ENCODE measurements at places on chromosomes 5 and 9.
A peak's percentile ranks its signal among the peaks of the same experiment; 100 is the strongest.

DNA sequence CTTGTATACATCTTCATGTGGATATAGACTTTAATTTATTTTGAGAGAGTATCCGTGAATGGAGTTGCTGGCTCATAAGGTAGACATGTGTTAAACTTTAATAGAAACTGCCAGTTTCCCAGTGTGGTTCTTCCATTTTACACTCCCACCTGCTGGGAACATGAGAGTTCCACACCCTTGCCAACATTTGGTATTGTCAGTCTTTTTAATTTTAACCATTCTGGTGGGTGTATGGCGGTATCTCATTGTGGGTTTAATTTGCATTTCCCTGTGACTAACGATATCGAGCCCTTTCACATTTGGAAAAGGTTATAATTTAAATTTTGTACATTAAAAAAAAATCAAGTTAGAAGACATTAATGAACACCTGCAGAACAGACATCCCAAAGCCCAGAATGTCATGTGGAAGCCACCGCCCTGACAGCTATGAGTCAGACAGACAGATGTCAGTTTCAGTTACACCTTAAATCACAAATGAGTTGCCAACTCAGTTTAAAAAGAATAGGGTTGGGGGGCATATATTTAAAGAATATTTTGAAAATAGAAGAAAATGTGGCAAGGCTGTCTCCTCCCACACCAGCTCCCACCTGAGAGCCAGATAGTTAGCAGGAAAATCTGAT, 36.9 kb downstream of the ANKRD33B start:
- DNase-seq = peak; percentile 50

GRCh38 chr9:131111854-131112311, 13.5 kb upstream of the NUP214 start:
- DNase-seq = no peak

- DNase-seq = no peak
These were observed 227.7 kb downstream of the RFK start for GRCh38 chr9:76166526-76166925.

GRCh38 chr9:77677397-77677796, 29.3 kb upstream of the GNA14 start:
- no peak for DNase-seq

- no peak for DNase-seq
These were observed 107.8 kb upstream of the NEK6 start for GRCh38 chr9:124149992-124150391.

DNA sequence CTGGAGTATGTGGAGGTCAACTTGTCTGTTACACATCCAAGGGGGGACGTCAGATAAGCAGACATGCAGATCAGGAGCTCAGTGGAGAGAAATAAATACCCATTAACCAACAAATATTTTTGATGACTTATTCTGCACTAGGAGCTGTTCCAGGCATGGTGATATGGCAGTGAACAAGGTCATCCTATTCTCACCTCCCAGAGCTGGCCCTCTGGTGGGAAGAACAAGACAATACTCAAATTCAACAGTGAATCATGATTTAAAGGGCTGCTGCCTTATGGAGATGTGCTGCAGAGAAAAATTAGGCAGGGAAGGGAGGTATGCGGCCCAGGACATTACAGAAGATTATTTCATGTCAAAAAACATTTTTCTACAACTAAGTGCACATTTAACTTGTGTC, 36.5 kb downstream of the SYK start:
- DNase-seq = no peak

GRCh38 chr5:131280417-131280816, 16.6 kb downstream of the CDC42SE2 start:
- no peak for DNase-seq

DNA sequence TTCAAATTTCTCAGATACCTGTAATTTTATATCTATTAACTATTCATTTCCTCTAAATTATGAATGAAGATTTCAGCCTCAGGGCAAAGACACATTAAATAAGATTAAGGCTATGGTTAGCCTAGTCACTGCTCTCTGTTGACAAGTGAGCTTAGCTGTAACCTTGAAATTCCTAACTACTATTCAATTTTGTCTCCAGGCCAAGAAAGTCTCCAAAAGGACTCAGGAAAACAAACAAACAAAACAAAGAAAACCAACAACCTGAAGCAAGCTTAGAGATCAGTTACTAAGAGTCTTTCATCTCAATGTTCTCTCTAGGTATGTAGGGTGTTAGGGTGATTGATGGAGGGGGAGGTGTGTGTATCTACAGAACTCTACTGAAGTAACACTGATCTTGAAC, 9.6 kb upstream of the CTNNAL1 start:
- no peak for DNase-seq

- no peak for DNase-seq
These were observed 57.7 kb downstream of the SMARCA2 start for GRCh38 chr9:2072752-2073405.

DNA sequence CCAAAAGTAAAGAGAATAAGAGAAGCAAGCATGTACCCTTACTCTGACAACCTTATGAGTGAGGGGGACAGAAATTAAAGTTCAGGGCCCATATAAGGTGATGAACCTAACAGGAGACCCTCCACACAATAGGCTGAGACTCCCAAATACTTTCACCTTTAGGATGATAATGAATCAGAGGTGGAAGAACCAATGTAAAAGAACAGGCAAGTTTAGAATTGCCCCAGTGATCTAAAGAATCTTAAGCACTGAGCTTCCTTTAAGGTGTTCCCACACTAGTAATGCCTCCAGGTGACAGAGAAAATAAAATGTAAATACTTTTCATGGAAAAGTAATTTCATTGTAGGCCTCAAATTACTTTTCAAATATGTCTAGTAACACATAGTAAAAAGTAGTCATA, 8.2 kb upstream of the FAM151B start:
- no peak for DNase-seq

- DNase-seq = no peak
These were observed 27.0 kb downstream of the TGFBI start for GRCh38 chr5:136055612-136056309.

- no peak for DNase-seq
These were observed 34.1 kb downstream of the IRF1 start for GRCh38 chr5:132456296-132456986.

DNA sequence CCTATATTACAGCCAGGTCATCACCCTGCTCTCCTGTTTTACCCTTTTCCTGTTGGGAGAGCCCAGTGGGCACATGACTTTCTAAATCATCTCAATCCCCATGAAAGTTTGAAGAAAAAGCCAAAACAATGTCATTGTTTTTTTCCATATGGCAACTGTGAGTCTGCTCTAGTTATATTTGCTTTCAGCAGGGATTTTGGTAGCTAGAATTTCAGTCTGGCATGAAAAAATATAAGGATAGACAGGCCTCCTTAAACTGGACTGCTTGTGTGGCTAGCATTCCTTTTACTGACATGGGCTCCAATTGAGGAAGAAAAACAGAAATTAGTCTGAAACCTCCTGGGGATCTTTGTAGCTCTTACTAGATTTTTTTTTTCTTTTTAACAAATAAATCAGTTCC, 25.6 kb downstream of the MOCS2 start:
- DNase-seq = no peak

DNA sequence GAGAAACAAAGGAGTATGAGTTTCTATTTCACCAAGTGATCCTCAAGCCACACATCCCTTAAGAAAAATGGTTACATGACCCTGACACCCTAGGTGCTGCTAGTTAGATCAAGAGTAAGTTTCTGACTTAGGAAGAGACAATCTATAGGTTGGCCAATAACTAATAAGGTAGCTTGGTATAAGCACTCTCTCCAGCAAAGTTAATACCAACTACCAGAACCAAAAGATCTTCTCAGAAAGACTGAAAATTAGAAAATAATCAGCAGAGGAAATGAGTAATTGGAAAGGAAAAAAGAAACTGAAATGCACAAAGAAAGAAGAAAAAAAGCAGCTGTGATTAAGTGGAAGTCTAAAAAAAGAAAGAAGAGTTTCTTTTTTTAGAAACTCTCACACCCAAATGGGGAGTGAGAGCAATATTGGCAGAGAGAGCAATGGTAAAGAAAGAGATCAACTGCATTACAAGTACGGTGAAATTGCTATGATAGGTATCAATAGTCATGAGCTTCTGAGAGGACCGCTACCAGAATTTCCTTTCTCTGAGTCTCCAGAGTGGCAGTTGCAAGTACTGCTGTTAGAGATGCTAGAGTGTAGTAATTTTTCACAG, 195.5 kb downstream of the TMEM167A start:
- no peak for DNase-seq

- DNase-seq = no peak
These were observed 415.1 kb downstream of the HCN1 start for GRCh38 chr5:45281081-45281480.

DNA sequence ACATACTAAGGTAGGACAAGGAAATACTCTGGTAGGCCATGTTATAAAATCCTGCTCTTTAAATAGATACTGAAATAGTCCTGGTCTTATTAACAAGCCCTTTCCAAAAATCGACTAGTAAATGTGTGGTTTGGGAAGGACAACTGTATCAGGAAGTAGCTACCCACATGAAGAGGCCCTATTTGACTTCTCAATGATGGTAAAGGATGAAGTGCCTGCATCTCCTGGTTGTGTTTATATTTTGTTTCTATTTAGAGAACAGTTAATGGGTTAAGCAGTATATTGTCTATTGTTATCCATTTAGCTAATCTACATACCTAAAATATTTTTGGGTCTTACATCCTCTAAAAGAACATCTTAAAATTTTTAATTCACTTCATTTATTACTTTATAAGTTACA, 12.5 kb downstream of the GDF9 start:
- no peak for DNase-seq

DNA sequence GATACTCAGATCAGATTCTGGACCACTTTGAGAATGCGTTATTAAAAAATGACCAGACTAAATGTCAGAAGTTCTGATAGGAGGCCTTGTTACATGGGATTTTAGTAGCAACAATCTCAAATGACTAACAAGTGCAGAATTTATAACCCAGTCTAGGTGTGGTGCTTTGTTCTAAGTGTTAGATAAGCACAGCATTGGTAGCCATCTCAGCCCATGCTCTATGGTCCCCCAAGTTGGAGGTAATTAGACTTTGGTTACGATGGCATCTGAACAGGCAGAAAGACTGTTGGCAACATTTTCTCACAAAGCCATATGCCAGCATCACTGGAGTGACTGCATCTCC, 140.4 kb upstream of the RPS23 start:
- DNase-seq = no peak

DNA sequence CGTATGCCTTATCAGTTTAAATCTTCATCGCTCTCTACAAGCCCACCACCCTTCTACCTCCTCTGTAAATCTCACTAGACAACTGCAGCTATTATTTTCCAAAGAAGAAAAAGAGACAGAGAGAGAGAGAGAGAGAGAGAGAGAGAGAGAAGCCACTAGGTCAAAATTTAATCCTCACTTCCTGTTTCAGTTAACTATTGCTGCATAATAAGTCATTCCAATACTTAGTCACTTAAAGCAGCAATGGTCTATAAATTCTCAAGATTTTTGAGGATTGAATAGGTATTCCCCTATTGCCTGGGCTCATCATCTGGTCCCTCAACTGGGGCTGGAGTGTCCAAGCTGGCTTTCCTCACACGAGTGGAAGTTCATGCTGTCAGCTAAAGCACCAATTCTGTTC, 68.8 kb downstream of the ITGA1 start:
- no peak for DNase-seq

DNA sequence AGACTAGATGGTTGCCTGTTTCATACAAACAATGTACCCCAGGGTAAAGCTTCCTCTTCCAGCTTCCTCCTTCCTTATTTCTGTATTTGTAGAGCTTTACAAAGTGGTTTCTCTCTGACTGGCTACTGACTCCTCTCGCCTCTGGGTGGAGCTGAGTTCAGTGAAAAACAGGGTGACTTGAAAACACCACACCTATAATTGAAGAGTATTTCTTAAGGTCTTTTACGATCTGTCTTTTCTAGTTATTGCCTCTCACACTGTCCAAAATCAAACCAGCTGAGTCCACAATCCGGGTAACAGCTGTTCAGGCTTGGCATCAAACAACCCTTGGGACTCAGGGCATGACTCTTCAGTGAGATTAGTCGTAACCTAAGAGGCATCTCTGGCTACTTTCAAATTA, 200.4 kb downstream of the ARRDC3 start:
- no peak for DNase-seq

DNA sequence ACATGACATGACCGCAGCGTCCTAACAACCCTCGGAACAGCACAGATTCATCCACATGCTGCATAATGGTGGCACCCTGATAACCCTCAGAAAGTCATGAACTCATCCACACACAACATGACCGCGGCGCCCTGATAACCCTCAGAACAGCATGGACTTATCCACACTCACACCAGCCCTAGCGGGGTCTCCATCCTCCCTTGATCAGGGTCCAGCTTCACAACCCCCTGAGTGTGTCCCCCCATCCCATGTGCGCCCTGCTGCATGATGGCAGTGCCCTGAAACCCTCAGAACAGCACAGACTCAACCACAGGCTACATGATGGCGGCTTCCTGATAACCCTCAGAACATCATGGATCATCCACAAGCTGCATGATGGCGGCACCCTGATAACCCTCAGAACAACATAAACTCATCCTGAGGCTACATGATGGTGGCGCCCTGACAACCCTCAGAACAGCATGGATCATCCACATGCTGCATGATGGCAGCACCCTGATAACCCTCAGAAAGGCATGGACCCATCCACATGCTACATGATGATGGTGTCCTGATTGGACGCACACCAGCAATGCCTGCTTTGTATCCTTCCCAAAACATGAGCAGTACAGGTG, 28.3 kb downstream of the SLC6A3 start:
- DNase-seq = no peak

DNA sequence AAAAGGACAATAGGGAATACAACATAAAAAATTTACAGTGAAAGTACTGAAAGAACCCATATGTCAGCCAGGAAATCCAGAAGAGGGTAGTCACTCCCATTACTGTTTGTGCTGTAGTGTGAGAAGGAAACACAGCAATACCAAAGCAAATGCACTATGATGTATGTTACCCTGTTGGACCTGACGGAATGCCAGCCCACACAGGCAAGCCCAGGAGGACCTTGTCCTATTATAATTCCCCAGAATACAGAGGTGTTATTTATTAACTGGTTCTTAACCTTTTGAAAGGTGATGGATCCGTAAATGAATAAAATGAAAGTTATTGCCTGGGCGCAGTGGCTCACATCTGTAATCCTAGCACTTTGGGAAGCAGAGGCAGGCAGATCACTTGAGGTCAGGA, 79.0 kb downstream of the GDA start:
- no peak for DNase-seq

- DNase-seq = no peak
These were observed 76.6 kb upstream of the ACTBL2 start for GRCh38 chr5:57559110-57559635.

Measured in Caki2 (cell line).